ENCODE measurements at places on chromosomes 7 and 10. TPM values are rescaled to one million over a fixed set of nuclear protein-coding genes. Genes with fewer than 3 reads are reported as not detected.

The NSUN6 gene
- 42.3 TPM for total RNA-seq

The PLXNA4 gene
- 103 TPM for total RNA-seq

The ERVW-1 gene
- not detected for total RNA-seq

The CHAT gene
- 0.62 TPM for total RNA-seq

The DNAJC2 gene
- 15.9 TPM for total RNA-seq

The CLDN4 gene
- 0.31 TPM for total RNA-seq

The TEX47 gene
- not detected for total RNA-seq

The EPO gene
- not detected for total RNA-seq

The MYL10 gene
- not detected for total RNA-seq

The ZWINT gene
- total RNA-seq, result 5.0 TPM

The GDF2 gene
- not detected for total RNA-seq

The ITPRID1 gene
- total RNA-seq, result 8.6 TPM

The DYNC1I1 gene
- total RNA-seq, result 182 TPM

The TMEM229A gene
- total RNA-seq, result 1.7 TPM

The TMEM270 gene
- not detected for total RNA-seq

The TUBGCP2 gene
- 42.4 TPM for total RNA-seq

The MYL7 gene
- not detected for total RNA-seq

The CCDC146 gene
- total RNA-seq, result 15.4 TPM

The PCDH15 gene
- 9.2 TPM for total RNA-seq

The FEZF1 gene
- total RNA-seq, result not detected

The CRPPA gene
- total RNA-seq, result 9.5 TPM

The PNLIPRP2 gene
- not detected for total RNA-seq

The SLC16A9 gene
- 11.4 TPM for total RNA-seq

Measured in occipital lobe (tissue), 3 donors.